ELR (cell line): ENCODE measurements at places on chromosomes 12 and 14.

DNA sequence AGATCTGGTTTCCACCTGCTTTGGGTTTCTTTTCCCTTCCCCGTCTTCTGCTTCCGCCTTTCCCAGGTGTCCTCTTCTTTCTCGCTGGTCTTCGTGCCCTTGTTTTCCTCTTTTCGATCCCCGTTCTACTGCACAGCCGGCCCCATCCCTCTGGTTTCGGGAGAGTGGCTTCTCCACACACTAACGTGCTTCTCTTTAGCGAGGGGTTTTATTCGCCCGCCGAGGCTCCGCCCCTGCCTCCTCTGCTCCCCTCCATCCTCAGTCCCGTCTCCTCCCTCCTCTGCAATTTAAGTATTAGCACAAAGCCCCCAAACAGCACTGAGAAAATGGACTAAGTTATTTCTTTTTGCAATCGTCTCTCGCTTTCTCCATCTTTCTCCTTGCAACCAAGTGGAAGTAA is at the start of gene SLC7A8:
Gene SLC7A8 (minus strand): TSS at position 182 of the 400 bp plus-strand sequence. CDS start 746 bp downstream, outside the sequence.
- DNase-seq = peak; percentile 17

DNA sequence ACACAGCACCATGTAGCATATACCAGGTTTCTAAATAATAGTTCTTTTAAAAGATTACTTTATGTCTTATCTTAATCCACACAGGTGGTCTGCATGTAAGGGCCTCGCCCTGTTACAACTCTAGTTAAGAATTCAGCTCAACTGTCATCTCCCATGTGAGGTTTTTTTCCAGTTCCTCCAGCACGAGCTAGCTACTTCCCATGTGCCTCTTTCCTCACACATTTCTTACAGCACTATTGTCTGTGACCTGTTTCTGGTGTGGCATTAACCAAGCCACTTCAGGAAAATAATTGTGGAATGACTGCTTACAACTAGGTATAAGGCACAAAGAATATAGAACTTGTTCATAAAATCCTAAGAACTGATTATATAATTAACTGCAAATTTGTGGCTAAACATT is 65.5 kb downstream of the SH2B3 start:
- no peak for DNase-seq

- DNase-seq = no peak
Measured at GRCh38 chr14:59463787-59464485, 1.2 kb downstream of the GPR135 start.

- DNase-seq = no peak
Measured at GRCh38 chr12:123105211-123105826, 45.6 kb downstream of the PITPNM2 start.

DNA sequence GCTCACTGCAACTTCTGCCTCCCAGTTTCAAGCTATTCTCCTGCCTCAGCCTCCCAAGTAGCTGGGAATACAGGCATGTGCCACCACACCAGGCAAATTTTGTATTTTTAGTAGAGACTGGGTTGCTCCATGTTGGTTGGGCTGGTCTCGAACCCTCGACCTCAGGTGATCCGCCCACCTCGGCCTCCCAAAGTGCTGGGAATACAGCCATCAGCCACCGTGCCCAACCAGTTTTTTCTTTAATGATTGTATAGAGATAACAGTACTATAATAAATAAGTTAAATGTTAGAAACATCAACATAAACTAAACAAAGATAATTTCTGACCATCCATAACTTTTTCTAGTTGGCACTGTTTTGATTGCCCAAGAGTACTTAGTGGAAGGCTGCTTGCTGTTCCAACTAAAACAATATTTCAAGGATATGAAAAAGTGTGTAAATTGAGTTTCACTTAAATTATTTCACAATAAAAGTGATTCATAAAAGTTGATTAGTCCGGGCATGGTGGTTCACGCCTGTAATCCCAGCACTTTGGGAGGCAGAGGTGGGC is 5.6 kb downstream of the GON7 start:
- no peak for DNase-seq

DNA sequence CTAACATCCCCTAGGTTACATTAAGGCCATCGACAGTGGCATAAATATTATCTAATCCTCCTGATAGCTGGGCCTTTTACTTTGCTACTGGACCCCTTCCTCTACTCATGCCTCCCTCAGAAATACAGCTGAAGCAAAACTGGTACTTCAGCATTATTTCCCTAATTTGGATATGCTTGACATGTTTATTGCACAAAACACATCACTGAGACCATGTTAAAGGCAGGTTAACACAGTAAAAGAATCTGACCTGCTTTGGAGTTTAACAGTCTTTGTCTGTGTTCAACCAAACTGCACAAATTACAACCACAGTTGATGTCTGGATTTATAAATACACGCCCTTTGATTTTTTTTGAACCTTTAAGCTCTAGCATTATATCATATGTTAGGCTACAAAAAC is 156.6 kb downstream of the FOXA1 start:
- no peak for DNase-seq

GRCh38 chr12:124766727-124767065 is 97.0 kb downstream of the SCARB1 start:
- DNase-seq = no peak

DNA sequence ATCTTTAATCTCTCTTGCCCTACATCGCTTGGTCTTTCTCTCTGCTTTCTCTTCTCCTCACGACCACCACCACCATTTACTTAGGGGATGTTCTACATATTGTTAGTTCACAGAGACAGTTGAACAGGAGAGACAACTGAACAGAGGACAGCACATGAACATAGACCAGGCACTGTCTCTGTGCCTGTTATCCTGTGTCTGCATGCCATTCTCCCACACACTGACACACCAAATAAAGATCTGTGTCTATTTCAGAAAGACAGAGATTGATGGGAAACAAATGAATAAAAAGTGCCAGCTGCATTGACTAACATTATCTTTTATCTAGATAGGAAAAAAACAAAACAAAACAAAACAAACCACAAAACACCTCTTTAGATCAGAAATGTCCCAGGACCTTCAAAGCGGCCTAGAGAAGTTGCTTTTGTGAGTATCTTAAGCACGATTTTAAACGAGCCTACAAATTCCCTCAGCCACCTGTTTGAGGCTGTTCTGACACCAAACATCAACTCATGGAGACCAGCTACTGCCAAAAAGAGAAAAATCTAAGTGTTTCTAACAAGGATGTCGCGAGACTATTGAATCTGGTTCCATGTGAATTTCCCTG is 77.6 kb upstream of the PARP11 start:
- no peak for DNase-seq

- no peak for DNase-seq
Measured at GRCh38 chr14:24774187-24774915, 140.4 kb upstream of the GZMB start.

DNA sequence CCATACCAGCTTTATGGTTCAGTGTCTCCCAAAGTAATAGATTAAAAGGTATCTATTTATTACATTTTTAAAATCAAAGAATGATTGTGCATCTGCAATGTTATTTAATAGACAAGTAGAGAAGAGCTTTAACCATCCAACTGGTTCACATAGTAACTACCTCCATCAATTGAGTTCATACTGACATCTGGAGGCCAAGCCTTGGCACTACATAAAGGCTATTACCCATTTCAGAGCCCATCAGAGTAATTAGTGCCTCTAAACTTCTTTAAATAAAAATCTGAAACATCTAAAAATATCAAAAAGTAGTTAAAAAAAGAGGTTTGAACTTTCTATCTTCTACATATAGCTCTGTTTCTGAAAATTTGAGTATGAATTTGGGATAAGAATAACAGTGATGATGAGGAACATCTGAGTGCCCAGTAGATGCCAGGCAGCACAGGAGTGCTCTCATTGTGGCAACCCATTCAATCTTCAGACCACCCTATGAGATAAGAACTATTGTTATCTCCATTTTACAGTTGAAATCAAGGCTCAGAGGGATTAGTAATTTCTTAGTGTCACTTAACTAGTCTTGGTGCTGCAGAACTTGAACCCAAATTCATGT is 132.9 kb upstream of the DAAM1 start:
- DNase-seq = peak; percentile 64

DNA sequence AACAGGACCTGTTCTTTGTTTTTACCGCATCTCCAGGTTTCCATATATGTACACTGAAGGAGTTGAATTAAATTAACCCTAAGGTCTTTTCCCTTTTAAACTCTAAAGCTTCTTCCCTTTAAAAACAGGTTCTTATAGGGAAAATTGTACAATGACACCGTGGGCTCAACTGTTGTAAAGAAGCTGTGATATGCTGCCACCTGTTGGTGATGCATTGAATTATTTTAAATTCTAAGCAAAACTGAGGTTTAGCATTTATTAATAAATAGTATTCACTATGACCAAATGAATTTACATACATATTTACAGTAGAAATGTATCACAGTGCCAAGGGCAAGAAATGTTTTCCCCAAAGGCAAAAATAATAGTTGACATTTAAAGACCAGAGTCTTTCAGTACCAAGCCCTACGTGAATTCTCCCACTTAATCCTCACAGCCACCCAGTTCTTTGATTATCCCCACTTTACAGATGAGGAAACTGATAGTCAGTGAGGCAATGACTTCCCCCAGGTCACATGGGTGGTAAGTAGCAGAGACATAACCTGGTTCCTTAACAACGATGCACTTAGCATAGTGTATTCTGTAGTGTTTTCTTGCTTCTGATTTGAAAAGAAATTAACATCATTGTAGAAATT is 35.7 kb upstream of the TMEM263 start:
- DNase-seq = peak; percentile 69

GRCh38 chr12:65560286-65560685 is 264.0 kb upstream of the HMGA2 start:
- DNase-seq = peak; percentile 41

GRCh38 chr14:65986041-65986440 is 500.1 kb upstream of the CCDC196 start:
- DNase-seq = no peak

GRCh38 chr12:107732365-107732764 is 28.6 kb downstream of the PRDM4 start:
- DNase-seq = no peak

- DNase-seq = peak; percentile 20
Measured at GRCh38 chr14:94354638-94355185, 31.6 kb upstream of the SERPINA6 start.

- DNase-seq = peak; percentile 2
Measured at GRCh38 chr14:23895480-23895879, 58.1 kb upstream of the DHRS4 start.

GRCh38 chr14:36981832-36982529 is 190.4 kb downstream of the SLC25A21 start:
- peak; percentile 75 for DNase-seq

- no peak for DNase-seq
Measured at GRCh38 chr14:60946773-60947172, 34.1 kb downstream of the TRMT5 start.

DNA sequence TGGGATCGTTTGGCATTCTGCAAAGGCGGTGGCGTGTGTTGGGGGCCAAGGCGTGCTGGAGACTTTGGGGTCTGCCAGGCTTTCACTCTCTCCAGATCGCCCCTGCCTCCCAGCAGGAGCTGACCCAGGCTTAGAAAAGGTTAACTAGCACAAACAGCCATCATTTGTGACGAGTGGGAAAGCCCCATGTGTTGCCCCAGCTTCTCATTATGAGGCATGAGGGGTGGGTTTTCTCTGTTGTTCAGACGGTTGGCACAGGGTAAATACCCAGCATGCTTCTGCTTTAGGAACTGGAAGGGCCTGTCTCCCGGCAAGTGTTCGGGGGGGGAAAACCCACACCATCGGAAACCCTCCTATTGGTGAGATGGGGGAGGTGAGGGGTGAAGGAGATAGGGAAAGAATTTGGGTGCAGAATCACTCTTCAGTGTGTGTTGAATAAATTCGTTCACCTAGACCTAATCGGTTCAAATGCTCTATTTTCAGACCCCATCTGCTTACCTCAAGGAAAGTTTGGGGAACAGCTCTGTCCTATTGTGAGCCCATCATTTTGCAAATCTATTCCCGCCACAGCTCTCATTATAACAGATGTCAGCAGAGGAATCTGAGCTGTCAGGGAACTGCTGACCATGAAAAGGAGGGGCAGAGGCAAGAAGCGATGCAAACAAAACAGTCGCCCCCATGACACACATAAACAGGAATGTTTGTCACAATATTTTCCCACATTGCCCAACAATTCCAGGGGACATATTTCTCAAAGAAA is 34.7 kb upstream of the C12orf42 start:
- DNase-seq = no peak

- DNase-seq = no peak
Measured at GRCh38 chr12:92445253-92446082, 257.3 kb upstream of the PLEKHG7 start.

DNA sequence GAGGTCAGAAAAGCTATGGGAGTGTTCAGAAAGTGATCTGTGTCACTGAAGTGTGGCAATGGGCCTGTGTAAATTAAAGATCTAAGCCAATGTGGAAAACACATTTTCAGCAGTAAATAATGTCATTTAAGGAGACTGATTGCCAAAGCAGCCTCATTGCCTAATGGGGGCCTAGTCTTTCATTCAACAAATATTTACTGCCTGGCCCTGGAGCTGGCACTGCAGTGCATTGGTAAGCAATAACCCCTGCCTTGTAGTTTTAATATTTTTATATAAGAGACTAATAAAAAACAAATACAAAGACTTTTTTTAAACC is 326.6 kb downstream of the BTG1 start:
- no peak for DNase-seq

GRCh38 chr12:14841761-14842160 is 1.6 kb downstream of the ART4 start:
- peak; percentile 84 for DNase-seq

- no peak for DNase-seq
Measured at GRCh38 chr12:71335963-71336257, 103.7 kb upstream of the LGR5 start.

DNA sequence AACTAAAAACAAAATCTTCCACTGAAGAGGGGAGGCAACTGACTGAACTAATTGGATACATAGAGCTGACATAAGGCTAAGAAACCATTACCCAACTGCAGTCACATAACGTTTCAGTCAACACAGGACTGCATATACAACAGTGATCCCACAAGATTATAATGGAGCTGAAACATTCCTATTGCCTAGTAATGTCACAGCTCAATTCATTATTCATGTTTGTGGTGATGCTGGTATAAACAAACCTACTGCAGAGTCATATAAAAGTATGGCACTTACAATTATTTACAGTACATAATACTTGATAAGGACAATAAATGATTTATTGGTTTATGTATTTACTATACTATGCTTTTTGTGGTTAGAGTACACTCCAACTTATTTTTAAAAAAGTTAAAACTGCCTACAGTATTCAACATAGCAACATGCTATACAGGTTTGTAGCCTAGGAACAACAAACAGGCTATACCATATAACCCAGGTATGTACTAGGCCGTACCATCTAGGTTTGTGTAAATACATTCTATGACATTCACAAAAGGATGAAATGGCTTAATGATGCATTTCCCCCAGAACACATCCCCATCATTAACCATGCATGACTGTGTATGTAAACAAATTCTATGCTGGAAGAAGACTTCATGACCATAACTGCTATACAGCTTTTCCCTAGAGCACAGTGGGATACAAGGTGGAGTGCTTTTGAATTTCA is 4.3 kb downstream of the NAP1L1 start:
- peak; percentile 70 for DNase-seq

- DNase-seq = no peak
Measured at GRCh38 chr12:98464190-98464589, 51.2 kb upstream of the TMPO start.

DNA sequence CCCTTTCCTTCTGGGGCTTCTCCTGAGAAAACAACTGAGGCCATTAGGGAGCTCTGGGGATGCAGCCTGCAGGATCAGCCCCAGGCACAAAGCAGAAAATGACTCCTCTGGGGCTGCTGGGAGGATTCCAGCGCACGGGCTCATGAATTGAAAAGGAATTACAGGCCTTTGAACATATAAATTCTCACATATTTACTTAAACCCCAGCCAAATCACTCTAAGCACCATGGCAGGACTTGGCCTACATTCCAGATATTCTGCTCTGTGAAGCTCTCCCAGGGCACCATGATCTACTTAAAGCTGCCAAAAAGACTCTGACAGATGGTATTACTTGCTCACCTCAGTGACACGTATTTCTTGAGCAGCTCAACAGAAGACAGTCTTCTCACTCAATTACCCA is 87.2 kb downstream of the ZFC3H1 start:
- DNase-seq = no peak
